Activated T-helper 1 cell treated with anti-CD3 and anti-CD28 coated beads, Interleukin-12 subunit alpha, Interleukin-12 subunit beta, Interleukin-2, Interleukin-4 antibody, amounts not matched to agents 30 ng/mL and 10 ng/mL and 1 ng/mL, durations not matched to agents 14 hours and 24 hours and 36 hours (primary cell): ENCODE measurements at places on chromosomes 11 and 22. TPM values are rescaled to one million over a fixed set of nuclear protein-coding genes. Genes with fewer than 3 reads are reported as not detected.
A peak's percentile ranks its signal among the peaks of the same experiment; 100 is the strongest.

DNA sequence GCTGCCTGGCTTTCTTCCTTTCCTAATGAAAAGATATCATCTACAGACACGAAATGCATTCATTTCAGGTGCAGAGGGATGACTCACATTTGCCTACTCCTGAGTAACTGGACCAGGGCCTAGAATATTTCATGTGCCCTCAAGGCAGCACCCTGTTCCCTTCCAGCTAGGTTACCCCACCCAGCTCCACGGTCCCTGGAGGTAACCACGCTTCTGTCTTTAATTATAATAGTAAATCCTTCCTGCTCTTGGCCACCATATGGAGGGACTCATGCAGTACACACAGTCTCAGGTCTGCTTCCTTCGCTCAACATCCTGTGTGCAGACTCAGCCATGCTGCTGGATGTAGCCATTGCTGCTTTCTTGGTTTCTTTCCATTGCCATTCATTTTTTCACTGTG is 22.3 kb downstream of the DHCR7 start:
- no peak for DNase-seq

DNA sequence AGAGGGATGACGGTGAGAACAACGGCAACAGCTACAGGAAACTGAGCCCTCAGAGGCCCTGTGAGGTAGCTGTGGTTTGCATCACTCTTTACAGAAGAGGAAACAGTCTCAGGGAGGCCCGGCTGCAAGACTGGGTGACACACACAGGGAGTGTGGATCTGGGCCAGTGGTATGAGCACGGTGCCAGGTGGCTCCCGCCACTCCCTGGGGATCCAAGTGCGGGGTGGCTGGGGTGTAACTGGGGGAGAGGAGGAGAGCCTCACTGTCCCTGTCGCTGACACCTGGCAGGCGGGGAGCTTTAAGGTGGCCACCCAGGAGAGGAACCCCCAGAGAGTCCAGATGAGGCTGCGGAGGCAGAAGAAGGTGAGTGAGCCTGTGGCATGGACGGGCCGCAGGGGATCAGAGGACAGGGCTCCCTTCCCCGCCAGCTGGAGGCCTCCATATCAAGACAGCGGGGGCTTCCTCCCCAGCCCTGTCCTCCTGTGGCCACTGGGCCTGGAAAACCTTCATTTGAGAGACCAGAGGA is 5.6 kb downstream of the RGL4 start:
- DNase-seq = peak; percentile 75

DNA sequence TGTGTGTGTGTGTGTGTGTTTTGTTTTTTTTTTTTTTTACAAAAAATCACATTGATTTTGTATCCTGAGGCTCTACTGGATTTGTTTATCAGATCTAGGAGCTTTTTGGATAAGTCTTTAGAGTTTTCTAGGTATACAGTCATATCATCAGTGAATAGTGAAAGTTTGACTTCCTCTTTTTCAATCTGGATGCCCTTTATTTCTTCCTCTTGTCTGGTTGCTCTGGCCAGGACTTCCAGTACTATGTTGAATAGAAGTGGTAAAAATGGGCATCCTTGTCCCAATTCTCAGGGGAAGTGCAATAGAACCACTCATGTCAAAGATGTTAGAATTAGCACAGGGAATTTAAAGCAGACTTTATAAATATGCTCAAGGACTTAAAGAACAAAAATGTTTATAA is 32.6 kb upstream of the PRDM11 start:
- DNase-seq = no peak

Gene RFPL2
- 0.26 and 0.42 TPM in 2 replicates for total RNA-seq

DNA sequence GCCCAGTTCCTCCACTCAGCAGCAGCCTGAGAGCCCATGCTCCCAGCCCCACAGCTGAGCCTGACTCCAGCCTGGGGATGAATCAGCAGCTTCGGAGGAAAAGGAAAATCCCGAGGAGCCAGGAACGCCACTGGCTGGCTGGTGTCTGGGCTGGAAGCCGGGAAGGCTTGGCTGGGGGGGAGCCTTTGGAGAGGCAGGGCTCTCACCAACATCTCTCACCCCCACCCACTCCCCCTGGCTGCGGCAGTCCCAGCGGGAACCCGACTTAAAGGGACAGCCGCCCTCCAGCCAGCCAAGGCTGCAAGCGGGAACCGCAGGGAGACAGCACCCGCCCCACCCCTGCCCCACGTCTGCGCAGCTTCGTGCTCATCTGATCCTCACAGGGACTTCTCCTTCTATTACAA is 28.4 kb downstream of the KIAA0930 start:
- no peak for DNase-seq

- DNase-seq = no peak
These were observed 46.7 kb downstream of the IGF2 start for GRCh38 chr11:2092464-2092910.

Gene NUCB2
- total RNA-seq = 51.1 and 61.7 TPM in 2 replicates

- no peak for DNase-seq
These were observed 45.0 kb downstream of the LHFPL7 start for GRCh38 chr22:24901448-24901847.

GRCh38 chr22:28829358-28830181 is 29.2 kb upstream of the XBP1 start:
- peak; percentile 71 for DNase-seq

Gene RAB1B
- 123 and 124 TPM in 2 replicates for total RNA-seq

DNA sequence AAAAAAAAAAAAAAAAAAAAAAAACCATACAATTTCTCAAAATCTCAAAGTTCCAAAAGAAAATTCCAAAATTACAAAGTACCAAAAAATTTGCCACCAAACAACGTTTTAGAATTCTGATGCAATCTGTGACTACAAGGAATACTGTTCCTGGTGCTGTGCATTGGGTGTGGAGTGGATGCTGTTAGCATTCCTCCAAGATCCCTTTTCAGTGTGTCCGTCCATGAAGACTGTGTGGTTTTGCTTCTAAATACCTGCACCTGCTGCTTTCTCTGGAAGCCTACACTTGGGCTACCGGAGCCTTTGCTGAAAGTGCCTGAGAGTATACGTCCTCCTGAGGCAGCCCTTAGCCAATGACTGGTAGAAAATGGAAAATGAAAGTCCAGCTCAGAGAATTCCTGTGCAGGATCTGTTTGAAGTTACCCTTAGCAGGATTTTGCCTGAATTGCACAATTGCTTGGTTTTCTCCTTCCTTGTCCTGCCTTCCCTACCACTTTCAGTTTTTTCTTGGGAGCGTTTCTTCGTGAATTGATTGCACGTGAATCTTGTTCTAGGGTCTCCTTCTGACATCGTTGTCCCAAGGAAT is 140.8 kb downstream of the TRPC6 start:
- DNase-seq = no peak

Gene SLC22A6
- total RNA-seq = not detected in 2 replicates
